Central memory CD4-positive, alpha-beta T cell (primary cell): ENCODE measurements at places on chromosomes 11 and 22.
A peak's percentile ranks its signal among the peaks of the same experiment; 100 is the strongest.

DNA sequence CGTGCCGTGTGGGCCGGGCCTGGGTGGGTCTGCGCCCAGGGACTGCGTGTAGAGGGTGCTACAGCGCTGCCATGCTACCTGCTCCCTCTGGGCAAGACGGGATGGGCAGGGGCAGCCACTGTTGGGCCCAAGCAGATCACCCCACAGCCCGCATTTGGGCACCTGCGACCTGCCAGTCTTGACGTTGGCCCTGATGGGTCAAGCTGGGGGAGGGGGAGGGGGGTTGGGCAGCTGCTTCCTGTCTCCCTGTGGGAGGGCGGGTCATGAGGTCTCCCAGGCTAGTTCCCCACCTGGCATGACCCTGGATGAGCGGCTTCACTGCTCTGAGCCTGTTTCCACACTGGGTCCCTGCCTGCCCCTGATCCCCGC, 2.8 kb upstream of the RPS19BP1 start:
- no peak for DNase-seq

DNA sequence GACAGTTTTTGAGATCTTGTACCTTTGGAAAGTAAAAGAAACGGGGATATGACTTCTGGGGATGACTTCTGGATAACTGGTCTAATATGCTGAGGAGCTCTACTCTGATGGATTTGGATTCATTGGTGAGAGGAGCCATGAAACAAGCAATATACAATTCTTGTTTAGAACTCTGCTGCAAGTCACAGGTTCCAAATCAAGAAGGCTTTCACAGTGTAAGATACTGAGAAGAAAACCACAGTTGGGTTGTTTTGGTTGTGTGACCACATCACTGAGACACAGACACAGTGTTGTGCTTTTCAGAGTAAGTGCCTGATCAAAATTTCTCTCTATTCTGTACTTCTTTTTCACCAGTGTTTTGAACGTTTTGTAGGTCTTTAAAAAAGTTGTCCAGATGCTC, 13.1 kb upstream of the UCP2 start:
- peak; percentile 81 for DNase-seq

- DNase-seq = no peak
Measured at GRCh38 chr11:27926981-27927481, 180.9 kb downstream of the KIF18A start.

DNA sequence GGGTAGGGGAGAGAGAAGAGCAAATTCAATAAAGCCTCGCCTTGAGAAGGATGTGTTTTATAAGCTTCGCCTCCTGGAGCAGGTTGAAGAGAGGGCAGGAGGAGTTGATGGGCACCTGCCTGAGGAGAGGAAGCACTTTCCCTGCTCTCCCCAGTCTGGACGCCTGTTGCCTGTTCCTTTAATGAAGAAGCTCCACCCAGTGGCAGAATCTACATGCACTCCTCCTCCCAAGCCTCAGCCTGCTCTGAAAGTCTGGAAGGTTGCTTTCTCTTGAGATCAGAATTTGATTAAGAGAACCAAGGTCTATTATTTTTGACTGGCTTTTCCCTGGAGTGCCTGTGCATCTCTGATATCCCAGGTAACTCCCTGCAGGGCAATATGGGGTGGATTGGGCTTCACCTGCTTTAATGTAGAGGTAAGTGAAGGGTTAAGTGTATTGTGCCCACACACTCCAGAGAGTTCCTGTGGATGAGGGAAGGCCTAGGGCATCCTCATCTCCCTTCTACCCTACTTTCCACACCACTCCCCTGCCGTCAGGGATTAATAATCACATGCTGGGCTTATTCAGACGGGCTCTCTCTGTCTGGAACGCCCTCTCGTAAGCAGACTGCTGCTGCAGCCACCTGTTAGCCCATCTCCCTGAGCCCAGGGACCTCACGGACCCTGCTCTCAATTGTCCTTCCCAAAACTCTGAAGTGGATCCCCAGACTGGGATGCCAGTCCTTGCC, 22.3 kb downstream of the NTM start:
- no peak for DNase-seq

DNA sequence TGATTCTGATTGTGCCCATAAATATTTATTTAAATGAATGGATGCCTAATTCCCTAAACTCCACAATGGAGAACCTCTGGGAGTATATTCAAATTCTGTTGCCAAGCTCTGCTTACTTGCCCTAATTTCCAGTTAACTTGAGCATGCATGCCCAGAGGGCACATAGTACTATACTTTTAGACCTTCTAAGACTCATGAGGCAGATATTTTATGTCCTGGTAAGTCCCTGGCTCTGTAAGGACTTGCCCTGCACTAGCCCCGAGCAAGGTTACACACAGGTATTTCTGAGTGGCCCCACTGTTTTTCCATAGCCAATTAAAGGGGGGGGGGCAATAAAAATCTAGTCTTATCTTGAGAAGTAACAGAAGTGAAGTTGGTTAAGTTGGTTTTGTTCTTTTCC, 21.1 kb upstream of the CAPRIN1 start:
- no peak for DNase-seq

DNA sequence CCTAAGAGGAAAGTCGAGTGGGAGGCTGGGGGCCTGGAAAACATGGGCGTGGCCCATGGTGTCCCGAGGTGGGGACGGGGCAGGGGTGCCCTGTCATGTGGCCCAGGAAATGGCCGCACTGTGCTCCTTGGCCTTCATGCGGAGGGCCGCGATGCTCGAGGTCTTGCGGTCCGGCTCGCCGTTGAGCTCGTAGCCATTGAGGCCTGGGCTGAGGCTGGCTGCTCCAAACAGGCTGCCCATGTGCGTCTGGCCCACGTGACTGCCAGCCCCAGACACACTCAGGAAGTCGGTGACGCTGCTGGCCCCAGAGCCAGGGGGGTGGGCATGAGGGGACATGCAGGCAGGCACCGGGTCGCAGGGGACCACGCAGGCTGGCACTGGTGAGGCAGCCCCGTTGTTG, 45.2 kb downstream of the ALX4 start:
- no peak for DNase-seq

- DNase-seq = peak; percentile 1
Measured at GRCh38 chr22:40491990-40492631, 121.7 kb downstream of the SGSM3 start.

GRCh38 chr22:36469094-36469710, 12.2 kb downstream of the TXN2 start:
- no peak for DNase-seq

- DNase-seq = no peak
Measured at GRCh38 chr22:46775850-46776826, 13.7 kb downstream of the TBC1D22A start.

DNA sequence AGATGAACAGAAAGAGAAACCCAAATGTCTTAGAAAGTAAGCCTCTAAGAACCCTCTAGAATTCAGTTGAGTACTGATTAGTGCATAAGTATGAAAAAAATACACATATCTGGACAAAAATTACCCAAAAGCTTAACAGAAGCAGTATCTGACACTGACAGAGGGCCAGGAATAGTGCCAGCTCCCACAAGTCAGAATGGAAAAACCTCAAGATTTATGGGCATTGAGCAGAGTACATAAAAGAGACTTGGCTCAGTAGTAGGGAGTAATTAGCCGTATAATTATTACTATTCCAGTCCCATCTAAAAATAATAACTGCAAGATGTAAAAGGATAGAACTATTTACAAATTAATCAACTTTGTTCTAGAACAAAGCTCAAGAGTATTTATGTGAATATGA, 834.5 kb downstream of the FAM181B start:
- DNase-seq = no peak

- peak; percentile 18 for DNase-seq
Measured at GRCh38 chr11:66071381-66071801, 1.3 kb downstream of the PACS1 start.

DNA sequence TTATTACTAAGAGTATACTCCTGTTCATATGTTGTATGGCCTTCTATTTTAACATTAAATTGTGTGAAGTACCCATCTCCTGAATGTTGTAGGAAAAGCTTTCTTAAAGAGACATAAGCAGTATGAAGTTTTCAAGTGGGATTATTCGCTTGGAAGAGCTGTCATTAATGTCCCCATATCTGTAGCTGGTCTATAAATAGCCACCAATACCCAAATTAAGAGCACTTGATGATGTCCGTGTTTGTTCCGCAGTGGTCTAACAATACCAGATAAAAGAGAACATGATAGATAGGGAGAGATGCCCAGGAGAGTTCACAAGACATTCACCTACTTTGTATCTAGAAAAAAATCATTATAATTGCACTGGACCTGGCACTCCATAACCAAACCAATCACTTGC, 527.6 kb downstream of the DLG2 start:
- DNase-seq = no peak

DNA sequence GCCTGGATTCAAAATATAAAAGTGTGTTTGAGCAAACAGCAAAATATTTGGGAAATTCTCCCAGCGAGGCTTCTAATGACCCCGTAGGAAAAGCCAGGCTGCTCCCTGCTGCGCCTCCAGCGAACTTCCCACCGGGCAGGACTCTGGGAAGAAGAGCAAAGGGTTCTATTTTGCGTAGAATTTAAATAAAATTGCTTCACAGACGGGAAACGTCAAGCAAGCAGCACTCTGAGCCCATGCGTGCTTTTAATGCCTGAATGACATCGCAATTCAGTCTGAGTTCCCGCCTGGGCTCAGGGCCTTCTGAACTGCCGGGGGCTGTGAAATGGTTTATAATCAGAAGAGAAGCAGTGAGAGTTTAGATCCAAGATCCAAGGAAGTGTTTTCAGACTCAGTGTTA, 775.1 kb downstream of the BRD1 start:
- no peak for DNase-seq

GRCh38 chr22:48752451-48753380, 1075.0 kb downstream of the BRD1 start:
- DNase-seq = no peak

- DNase-seq = no peak
Measured at GRCh38 chr11:94771390-94771789, 3.2 kb downstream of the AMOTL1 start.

GRCh38 chr11:109422870-109423465, 978 bp downstream of the C11orf87 start:
- no peak for DNase-seq

GRCh38 chr11:125513705-125514265, 17.7 kb upstream of the FEZ1 start:
- DNase-seq = no peak

DNA sequence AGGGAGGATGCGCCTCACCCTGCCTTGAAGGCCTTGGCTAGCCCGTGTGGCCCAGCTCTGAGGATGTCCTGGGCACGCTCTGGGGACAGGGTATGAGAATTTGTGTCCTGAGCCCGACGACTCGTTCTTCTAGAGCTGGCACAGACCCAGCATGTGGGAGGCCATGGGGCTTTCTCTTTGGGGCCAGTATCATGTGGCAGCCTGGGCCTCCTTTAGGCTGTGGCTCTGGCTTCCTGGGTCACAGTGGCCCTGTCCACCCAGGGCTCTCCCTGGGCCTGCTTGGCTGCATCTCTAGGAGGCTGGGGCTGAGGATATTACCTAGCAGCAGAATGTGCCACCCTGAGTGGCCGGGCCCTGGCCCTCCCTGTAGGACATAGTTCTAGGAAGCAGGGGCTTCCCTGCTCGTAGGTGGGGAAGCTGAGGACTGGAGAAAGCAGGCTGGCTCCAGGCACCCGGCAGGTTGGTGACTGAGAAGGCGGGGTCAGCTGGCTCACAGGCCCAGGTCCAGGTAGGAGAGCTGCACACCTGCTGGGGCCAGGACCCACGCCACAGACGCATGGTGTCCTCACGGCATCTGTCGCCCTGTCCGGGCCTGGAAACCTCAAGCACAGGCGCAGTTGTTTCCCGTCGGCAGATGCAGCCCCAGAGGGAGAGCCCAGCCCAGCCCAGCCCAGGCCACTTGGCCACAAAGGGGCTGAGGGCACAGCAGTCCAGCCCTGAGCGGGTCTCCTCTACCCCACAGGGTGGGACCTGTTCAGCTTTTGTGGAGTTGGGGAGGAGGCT, 6.8 kb downstream of the CCDC188 start:
- no peak for DNase-seq

DNA sequence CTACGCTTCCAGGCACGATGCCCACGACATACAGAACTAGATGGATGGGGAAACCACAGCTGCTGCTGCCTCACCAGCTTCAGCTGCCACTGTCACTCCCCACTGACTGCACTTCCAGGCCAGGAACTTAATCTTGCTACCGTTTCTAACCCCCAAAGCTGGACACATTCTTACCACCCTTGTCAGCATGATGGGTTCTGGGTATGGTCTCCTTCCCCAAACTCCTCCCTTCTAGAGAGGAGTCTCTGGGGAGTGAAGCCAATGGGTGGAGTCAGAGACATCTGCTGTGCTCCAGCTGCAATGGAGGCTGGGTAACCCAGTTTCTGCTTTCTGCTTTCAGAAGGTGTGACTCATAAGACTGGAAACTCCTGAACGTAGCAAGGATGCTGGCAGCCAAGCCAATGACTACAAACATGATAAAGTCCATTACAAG, 87.0 kb upstream of the THY1 start:
- DNase-seq = no peak

GRCh38 chr11:12287374-12288211, 89.8 kb upstream of the PARVA start:
- no peak for DNase-seq

DNA sequence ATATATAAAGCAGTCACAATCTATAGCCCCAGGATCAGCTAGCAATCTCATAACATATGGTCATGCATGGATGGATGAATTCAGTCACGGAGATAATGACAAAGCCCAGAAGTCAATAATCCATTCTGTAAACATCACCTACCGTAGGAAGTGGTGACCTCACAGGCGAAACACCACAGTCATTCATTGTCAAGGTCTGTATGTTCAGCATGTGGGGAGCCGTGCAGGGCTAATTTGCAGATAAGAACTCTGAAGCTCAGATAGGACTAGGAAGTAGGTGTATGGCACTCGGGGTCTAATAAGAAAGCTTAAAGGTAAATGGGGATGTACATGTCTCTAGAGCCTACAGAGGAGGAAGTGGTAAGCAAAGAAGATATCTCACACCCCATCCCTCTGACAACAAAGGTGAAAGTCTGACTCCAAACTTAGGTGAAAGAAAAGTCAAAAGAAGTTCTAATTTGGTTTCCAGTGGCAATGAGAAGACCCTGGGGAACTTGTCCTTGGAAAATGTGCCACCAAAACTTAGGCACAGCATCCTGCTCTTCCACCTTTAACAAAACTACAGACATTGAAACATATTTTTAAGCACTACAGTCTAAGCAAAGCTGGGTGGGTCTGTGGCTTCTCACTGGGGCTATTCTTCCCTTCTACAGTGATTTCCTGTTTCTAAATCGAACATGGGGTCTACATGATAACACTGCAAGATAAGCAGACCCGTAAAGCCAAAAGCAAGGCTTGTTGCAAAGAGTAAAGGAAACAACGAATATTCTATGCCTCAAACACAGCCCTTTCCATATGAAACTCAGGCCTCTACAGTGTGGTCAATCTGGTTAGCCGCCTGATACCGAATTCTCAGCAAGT, 5.2 kb downstream of the CRTAM start:
- peak; percentile 41 for DNase-seq

- DNase-seq = no peak
Measured at GRCh38 chr11:31671681-31672080, 139.4 kb downstream of the PAX6 start.

GRCh38 chr11:94028436-94028835, 7.3 kb downstream of the HEPHL1 start:
- no peak for DNase-seq

DNA sequence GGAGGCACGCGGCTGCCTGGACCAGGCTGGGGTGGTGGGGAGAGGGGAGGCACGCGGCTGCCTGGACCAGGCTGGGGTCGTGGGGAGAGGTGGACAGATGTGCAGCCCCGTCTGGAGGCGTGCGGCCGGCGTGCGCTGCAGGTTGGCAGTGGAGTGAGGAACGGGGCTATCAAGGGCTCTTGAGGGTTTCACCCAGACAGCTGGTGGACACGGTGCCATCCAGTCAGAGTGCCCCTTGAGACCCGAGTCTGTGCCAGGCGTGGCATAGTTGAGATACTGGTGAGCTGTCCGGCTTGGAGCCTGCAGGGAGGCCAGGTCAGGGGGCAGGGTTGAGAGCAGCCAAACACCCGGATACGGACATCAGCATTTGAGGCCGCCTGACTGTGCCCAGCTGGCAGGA, 1.5 kb upstream of the GRAMD4 start:
- DNase-seq = no peak
